ENCODE measurements at places on chromosomes 7 and 10. TPM values are rescaled to one million over a fixed set of nuclear protein-coding genes. Genes with fewer than 3 reads are reported as not detected.

- peaks cover 7% of the 10 kb centered on the region for H3K4me1 ChIP-seq
- no peak overlapping the region for H3K4me3 ChIP-seq
- peaks cover 2% of the 10 kb centered on the region for H3K36me3 ChIP-seq
- no peaks in the 10 kb centered on the region for H3K27me3 ChIP-seq
Measured at GRCh38 chr7:42928754-42929153, 3.2 kb downstream of the PSMA2 start.

GRCh38 chr7:33773053-33773452, 132.3 kb upstream of the BMPER start:
- H3K36me3 ChIP-seq, result no peaks in the 10 kb centered on the region
- no peak for DNase-seq
- H3K4me1 ChIP-seq, result no peaks in the 10 kb centered on the region
- H3K4me3 ChIP-seq, result no peak overlapping the region
- H3K27me3 ChIP-seq, result no peaks in the 10 kb centered on the region

- no peak for DNase-seq
- H3K27me3 ChIP-seq, result no peaks in the 10 kb centered on the region
- no peaks in the 10 kb centered on the region for H3K4me1 ChIP-seq
- no peaks in the 10 kb centered on the region for H3K36me3 ChIP-seq
- H3K27ac ChIP-seq, result no peak overlapping the region
Measured at GRCh38 chr10:116014871-116015582, 258.0 kb downstream of the GFRA1 start.

DNA sequence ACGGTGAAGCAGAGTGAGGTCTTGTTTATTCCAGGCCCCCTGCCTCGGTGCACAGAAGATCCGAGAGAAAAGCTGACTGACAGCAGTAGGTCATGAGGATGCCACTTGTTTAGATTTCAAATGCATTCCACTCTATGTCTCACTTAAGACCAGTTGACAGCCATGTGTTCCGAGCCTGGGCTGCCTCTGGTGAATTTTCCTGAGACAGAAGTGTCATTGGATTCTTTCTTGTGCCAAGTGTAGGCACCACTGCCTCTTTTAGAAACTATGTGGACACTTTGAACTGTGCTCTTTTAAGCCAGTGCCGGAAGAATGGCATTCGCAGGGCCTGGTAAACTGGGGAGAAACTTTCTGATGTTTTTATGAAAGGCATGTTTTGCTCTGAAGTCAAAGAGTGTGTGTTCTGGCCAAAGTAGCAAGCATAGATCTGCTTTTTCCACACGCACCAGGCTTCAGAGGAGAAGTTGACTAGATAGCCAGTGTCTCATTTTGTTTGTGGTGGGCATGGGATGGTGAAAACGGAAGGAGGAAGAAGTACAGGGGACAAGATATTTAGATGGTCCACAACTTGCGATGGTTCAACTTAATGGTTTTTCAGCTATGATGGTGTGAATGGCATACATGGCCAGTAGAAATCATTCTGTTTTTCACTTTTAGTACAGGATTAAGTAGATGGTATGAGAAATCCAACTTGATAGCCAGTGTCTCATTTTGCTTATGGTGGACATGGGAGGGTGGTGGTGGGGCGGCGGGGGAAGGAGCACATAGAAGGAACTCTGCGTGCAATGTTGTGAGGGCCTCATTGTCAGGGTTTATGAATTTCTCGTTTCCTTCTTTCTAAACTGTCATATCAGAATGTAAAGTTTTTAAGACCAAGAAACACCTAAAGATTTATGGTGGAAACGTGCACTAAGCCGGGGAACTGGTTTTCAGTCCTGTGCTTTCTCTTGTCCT, 41.5 kb downstream of the CYP17A1 start:
- no peak for DNase-seq
- peak overlapping the region; percentile 86 for H3K27ac ChIP-seq
- peaks cover 38% of the 10 kb centered on the region for H3K4me1 ChIP-seq

DNA sequence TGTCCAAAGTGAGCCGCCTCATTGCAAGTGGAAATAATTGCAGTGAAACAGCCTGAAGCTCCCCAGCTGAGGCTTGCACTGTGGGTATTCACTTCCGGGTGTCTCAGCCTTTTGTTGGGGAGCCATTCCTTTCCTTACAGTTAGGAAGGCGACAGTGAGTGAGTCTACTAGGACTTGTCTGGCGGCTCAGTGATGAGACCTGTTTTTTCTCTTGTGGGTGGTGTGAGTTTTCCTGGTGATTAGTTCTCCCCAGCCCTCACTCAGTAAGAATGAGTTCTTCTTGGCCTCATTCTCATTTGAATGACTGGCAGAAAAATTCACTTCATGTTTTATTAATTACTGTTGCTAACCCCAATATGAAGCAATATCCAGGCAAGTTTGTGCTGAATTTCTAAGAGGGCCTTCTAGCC, 2.6 kb downstream of the PGAM1 start:
- no peak for DNase-seq
- peaks cover 9% of the 10 kb centered on the region for H3K4me1 ChIP-seq
- H3K27me3 ChIP-seq, result no peaks in the 10 kb centered on the region

Gene CPED1
- total RNA-seq, result 10.7 TPM

Gene MPP7
- total RNA-seq, result 16.1 TPM

Gene PLPP4
- total RNA-seq, result 61.3 TPM

Measured in prostate gland (tissue), 2 donors.